Activated T-helper 1 cell treated with Interleukin-2 at 50 U/mL for 16 hours (primary cell): ENCODE measurements at places on chromosomes 11 and 22.
A peak's percentile ranks its signal among the peaks of the same experiment; 100 is the strongest.

GRCh38 chr22:23380230-23380573, 199.9 kb downstream of the IGLL1 start:
- no peak for DNase-seq

- DNase-seq: no peak
These were observed 58.3 kb downstream of the PRR5L start for GRCh38 chr11:36354221-36355003.

DNA sequence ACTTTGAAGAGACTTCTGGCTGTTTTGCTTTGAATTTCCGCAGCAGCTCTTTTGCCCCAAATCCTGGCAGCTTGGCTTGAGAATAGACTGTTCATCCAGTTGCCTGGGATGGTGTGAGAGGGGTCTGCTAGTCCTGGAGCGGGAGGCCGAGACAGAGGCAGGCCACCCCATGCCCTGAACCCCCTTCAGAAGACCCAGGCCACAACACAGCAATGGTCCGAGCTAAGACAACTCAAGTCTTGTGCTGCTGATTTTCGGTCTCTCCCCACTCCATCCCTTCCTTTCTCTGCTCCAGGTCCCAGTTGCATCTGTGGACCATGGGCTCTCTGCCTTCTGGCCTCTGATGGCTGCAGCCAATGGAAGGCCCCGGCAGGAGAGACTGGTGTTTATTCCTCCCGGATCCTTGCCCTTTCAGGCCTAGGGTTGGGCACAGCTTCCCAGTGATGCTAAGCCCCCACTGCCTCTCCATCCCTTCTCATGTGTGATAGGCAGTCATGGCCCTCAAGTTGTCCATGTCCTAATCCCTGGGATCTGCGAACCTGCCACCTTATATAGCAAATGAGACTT, 31.9 kb upstream of the TP53I11 start:
- DNase-seq: no peak

GRCh38 chr11:78795621-78796261, 221.1 kb upstream of the NARS2 start:
- DNase-seq: no peak

- DNase-seq: no peak
These were observed 7.6 kb upstream of the ALKBH3 start for GRCh38 chr11:43872995-43873394.

DNA sequence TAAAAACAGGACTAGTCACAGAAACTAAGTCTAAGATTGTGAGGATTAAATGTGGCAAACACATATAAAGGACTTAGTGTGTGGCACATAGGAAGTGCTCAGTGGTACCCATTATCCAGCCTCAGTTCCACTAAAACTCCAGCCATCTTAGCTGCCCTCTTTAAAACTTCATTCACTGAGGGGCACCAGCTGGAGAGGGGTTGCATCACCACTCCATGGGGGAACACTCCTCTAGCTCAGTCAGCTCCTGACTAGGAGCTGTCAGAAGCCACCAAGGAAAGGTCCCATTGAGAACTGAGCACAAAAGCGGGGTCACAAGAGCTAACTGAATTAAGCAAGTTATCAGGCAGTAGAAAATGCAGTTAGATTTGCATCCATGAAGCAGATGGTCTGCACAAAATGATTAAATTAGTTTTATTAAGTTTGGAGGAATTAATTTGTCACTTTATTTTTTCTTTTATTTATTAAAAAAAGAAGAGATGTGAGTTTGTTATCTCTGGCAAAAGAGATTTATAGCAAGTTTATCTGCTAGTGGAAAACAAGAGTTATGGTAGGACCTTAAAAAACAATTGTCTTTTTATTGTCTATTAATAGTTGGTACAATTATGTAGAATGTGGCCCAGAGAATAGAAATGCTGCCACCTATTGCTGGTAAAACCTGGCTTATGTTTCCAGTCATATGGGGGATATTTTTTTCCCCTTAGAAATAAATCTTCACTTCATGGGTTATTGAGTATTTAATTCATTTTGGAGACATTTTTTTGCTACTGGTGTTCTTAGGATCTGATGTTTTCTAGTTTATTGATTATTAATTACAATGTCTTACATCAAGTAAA, 95.7 kb downstream of the NAV2 start:
- DNase-seq: no peak

- DNase-seq: peak; percentile 90
These were observed 4.5 kb downstream of the TMEM134 start for GRCh38 chr11:67464411-67465188.

GRCh38 chr11:44617671-44618461, 52.4 kb downstream of the CD82 start:
- no peak for DNase-seq
